ENCODE measurements at places on chromosomes 5 and 9.
A peak's percentile ranks its signal among the peaks of the same experiment; 100 is the strongest.

GRCh38 chr5:127785098-127785927 lies 82.1 kb downstream of the CCDC192 start:
- H3K4me1 ChIP-seq: no peaks in the 10 kb centered on the region
- no peak overlapping the region for H3K27ac ChIP-seq
- DNase-seq: no peak
- no peak overlapping the region for H3K4me3 ChIP-seq

GRCh38 chr5:8382456-8382855 lies 513.5 kb downstream of the MTRR start:
- H3K36me3 ChIP-seq: no peaks in the 10 kb centered on the region
- H3K4me3 ChIP-seq: no peak overlapping the region
- no peak overlapping the region for H3K27ac ChIP-seq
- H3K27me3 ChIP-seq: no peaks in the 10 kb centered on the region

- H3K36me3 ChIP-seq: no peaks in the 10 kb centered on the region
- no peaks in the 10 kb centered on the region for H3K27me3 ChIP-seq
- H3K27ac ChIP-seq: peak overlapping the region; percentile 80
- H3K4me1 ChIP-seq: peaks cover 52% of the 10 kb centered on the region
Measured at GRCh38 chr5:151637676-151638075, 46.5 kb upstream of the FAT2 start.

DNA sequence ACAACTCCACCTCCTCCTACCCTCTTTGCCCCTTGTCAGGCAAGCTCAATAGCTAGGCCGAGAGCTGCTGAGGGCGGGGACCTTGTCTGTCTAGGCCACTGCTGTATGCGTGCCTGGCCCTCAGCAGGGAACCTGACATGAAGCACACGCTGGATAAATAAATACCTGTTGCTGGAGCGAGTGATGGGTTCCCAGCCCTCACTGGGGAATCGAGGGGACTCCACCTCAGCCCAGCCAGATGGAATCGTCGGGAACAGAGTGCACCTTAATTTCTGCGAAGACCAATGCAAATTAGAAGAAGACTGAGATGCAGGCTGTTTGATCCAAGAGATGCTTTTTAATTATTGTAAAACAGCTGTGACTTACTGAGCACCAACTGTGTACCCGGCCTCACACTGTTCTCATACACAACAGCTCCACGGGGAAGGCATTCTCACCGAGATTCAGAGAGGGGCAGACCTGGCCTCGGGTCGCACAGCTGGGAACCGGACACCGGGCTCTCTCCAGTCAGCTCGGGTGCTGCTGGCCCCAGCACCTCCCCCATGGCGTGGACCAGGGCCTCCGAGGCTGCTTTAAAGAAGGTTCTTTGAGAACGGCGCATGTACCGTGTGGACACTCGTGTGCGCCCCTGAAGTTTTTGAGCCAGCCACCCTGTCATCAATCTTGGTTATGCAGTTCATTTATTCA lies 109.7 kb upstream of the IER5L start:
- H3K27ac ChIP-seq: no peak overlapping the region

DNA sequence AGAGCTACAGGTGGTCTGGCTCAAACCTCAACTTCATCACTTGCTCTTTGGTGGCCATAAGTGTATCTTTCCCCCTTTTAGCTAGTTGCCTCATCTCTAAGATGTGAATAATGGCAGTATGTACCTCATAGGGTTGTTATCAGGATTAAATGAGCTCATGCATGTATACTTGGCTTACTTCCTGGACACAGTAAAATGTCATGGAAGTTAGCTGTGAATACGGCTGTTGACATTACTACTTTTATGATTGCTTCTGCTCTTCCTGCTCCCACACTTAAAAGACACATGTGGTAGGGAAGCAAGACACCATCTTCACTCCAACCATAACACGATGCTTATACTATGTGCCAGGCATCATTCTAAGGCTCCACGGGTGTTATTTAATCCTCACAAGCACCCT lies 114.5 kb upstream of the GPR151 start:
- no peaks in the 10 kb centered on the region for H3K36me3 ChIP-seq
- H3K27ac ChIP-seq: no peak overlapping the region
- H3K4me3 ChIP-seq: no peak overlapping the region
- no peaks in the 10 kb centered on the region for H3K27me3 ChIP-seq
- H3K4me1 ChIP-seq: no peaks in the 10 kb centered on the region

DNA sequence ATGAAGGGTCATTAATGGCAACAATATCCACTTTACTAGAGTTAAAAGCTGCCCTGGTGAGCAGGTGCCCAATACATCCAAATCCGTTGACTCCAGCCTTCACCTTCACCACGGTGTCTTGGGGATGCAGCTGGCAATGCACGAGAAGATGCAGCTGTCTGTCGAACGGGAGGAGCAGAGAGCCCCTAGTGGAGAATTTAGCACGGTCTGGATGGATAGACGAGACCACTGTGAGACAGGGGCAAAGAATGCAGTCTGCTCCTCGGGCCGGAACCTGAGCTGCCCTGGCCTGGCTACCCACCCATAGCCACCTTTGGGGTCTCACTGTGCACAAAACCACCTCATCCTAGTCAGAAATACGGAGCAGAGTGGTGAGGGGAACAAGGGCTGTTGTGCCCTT lies 35.1 kb downstream of the ADRA1B start:
- no peak overlapping the region for H3K4me3 ChIP-seq
- no peaks in the 10 kb centered on the region for H3K36me3 ChIP-seq
- no peaks in the 10 kb centered on the region for H3K4me1 ChIP-seq
- DNase-seq: no peak
- no peak overlapping the region for H3K27ac ChIP-seq
- H3K27me3 ChIP-seq: peaks cover 5% of the 10 kb centered on the region

DNA sequence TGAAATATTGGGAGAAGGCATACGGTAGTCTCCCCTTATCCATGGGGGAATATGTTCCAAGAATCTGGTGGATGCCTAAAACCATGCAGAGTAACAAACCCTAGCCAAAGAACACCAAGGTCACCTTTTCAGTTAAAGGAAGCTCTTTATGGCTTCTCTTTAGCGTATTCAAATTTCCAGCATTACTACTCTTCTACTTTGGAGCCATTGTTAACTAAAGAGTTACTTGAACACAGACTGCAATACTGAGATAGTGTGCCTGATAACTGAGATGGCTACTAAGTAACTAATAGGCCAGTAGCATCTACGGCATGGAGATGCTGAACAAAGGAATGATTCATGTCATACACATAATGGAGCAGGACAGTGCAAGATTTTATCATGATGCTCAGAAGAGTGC lies 84.5 kb upstream of the SPEF2 start:
- H3K4me1 ChIP-seq: no peaks in the 10 kb centered on the region
- no peak overlapping the region for H3K27ac ChIP-seq
- DNase-seq: no peak
- no peak overlapping the region for H3K4me3 ChIP-seq
- H3K36me3 ChIP-seq: no peaks in the 10 kb centered on the region

DNA sequence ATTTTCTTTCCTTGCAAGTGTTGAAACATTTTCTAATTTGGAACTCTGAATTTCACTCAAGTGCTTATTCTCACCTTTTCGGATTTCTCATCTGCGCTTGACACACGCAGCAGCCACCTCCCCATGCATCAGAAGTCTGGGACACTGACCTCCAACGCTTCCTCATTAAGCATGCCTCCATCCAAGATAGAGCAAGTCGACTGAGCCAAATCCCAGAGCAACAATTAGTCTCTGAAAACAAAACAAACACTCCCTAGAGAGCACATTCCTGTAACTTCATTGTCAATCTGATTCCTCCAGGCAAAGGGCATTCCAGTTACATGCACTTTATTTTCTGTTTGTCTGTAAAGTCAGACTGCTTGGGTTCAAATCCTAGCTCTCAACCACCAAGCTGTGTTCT lies 5.7 kb downstream of the CD180 start:
- no peak for DNase-seq
- peaks cover 26% of the 10 kb centered on the region for H3K4me1 ChIP-seq
- H3K36me3 ChIP-seq: no peaks in the 10 kb centered on the region

DNA sequence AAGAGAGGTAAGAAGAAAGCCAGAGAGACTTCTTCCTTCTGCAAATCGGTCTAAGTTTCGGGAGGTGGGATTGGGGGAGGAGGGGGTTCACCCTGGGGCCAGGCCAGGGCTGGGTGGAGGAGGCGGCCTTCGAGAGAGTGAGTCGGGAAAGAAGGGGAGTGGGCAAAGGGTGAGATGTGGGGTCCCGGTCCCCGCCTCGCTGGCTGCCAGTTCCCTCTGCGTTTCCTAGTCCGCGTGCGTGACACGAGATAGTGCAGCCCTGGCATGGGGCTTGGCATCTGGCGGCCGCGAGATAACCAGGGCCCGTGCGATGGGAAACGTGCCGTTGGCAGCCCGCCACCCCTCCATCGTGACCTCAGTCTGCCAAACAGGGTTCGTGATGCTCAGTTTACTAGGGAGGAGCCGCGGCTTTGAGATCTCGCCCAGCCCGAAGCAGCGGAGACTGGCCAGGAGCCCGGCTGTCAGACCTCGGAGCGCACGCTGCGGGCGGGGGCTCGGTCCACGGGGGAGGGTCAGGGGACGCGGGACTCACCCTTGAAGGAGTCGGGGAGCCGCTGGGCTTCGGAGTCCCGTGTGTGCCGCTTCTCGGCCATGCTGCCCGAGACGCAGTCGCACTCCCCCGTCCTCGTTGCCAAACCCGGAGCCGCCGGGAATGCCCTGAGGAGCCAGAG lies at the start of gene STOM:
TSS of gene STOM (minus strand) at position 656 of the 671 bp plus-strand sequence. CDS start at position 593, 63 bp downstream.
- peaks cover 88% of the 10 kb centered on the region for H3K4me1 ChIP-seq
- DNase-seq: peak; percentile 96
- H3K4me3 ChIP-seq: peak within 1 kb of the TSS; percentile 74
- no peaks in the 10 kb centered on the region for H3K27me3 ChIP-seq
- H3K36me3 ChIP-seq: no peaks in the 10 kb centered on the region

DNA sequence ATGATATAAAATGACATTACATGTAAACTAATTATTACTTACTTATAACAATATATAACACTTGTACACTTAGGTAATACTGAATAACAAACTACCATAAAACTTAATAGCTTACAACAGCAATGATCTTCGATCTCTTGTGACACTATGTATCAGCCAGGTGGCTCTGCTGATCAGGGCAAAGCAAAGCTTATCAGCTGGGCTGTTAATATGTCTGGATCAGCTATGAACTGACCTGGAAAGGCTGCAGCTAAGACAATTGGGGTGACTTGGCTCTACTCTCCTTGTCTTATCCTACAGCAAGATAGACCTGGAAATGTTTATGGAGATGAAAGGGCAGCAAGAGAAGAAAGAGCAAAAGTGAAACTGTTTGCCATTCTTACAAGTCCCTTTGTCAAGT lies 511.3 kb downstream of the TLR4 start:
- no peaks in the 10 kb centered on the region for H3K4me1 ChIP-seq
- no peaks in the 10 kb centered on the region for H3K36me3 ChIP-seq
- no peak for DNase-seq
- no peak overlapping the region for H3K27ac ChIP-seq
- H3K4me3 ChIP-seq: no peak overlapping the region

- H3K36me3 ChIP-seq: peaks cover 22% of the 10 kb centered on the region
- no peaks in the 10 kb centered on the region for H3K27me3 ChIP-seq
- no peak overlapping the region for H3K4me3 ChIP-seq
- no peak overlapping the region for H3K27ac ChIP-seq
- DNase-seq: no peak
Measured at GRCh38 chr9:123031963-123032362, 1.5 kb upstream of the GPR21 start.

Measured in suprapubic skin (tissue), 4 donors.